ENCODE measurements at places on chromosomes 3 and 15.

GRCh38 chr15:69026355-69026754 lies 11.9 kb downstream of the NOX5 start:
- DNase-seq: no peak

GRCh38 chr15:62337934-62338333 lies 172.8 kb upstream of the C2CD4B start:
- no peak for DNase-seq

- DNase-seq: no peak
Observed at GRCh38 chr3:72345980-72346379, 502.3 kb downstream of the SHQ1 start.

DNA sequence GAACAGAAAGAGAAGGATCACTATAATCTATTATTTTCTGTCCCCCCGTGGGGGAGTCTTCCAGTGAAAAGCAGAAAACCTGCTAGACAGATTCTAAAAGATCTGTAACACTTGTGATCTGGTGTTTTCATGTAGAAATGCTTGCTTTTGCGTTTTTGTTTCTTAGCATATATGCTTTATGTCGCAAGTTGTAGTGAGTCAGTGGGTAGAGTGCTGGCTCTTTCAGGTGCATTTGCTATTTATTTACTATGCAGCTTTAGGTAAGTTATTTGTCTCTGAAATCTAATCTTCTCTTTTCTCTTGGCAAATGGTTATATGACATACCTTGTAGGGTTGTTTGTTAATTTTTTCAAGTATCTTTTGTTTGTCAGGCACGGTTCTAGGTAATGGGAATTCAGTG lies 9.4 kb downstream of the AKAP13 start:
- no peak for DNase-seq

DNA sequence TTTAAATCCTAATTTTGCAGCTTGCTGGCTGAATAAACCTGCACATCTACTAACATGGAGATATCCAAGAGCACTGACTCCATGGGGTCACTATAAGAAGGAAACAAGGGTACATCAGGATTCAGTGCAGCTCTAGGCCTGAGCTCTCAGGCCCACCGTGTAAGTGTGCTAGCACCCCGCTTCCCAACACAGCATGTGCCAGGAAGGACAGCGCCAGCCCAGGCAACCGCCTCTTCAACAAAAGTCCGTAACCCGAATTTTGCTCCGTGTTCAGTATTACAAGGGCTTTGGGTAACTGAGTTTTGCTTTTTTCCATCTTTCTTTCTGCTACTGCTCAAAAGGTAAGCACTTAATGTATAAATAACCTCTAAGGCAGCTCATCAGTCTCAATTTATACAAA lies 89.8 kb downstream of the LRIG1 start:
- DNase-seq: no peak

DNA sequence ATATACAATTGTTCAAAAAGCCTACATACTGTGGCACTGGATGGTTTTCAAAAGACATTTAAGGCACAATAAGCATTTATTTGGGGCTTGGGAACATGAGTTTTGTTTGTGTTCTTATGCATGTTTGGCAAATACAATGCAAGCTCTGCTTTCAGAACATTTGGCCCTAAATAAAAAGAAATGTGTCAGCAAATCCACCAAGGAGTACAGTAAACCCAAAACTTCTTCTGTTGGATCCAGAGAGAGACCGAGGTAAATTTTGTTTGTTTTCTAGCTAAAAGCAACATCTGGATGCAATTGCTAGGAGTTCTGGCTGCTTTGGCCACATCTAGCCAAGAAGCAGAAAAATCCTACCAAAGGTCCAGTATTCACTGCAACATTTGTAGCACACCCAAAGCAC lies 168.8 kb downstream of the DCLK3 start:
- no peak for DNase-seq

- DNase-seq: peak; percentile 86
Observed at GRCh38 chr15:93829115-93829870, 402.1 kb upstream of the MCTP2 start.

DNA sequence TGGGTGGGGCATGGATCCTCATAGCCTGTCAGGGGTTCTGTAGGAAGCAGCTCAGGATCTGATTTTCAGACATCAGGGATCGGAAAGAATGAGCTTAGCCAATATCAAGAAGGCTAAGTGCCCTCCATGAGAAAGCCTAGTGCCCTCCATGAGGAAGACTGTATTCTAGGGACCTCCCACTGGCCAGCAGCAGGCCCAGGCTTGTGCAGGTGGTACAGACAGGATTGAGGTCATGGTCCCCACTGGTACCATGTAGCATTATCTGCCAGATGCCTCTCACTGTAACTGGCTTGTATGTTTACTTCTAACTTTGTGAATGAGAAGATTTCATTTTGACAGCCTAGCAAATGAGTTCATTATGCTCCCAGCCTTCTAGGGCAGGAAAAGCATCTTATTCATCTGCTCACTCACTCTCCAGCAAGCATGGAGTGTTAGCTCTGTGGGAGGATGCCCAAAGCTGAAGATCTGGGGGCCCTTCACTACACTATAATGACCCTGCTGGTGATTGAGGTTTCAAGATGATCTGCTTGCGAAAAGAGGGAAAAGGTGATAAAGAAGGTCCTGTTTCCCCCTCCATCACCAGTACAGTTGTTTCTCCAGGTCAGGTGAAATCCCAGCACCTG lies 7.5 kb downstream of the EPHB1 start:
- DNase-seq: no peak

DNA sequence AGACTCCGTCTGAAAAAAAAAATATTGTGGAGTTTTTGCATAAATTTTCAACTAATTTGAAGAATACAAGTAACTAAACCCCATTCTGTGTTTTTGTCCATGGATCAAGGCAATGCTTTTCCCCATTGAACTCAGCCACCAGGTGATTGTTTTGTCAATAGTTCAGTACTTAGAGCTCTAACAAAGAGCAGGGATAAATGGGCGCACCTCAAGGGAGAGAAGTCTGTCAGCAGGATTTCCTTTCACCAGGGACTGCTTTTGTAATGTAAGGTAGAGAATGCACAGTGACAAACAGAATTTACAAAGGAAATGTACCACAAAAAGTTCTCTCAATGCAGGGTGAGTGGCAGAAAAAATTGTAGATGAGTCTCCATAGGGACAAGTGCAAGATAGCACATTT lies 10.8 kb upstream of the ATP13A5 start:
- no peak for DNase-seq

GRCh38 chr3:53773611-53774368 lies 72.4 kb downstream of the CHDH start:
- DNase-seq: peak; percentile 79

- DNase-seq: peak; percentile 90
Observed at GRCh38 chr3:98972155-98972554, 70.7 kb upstream of the DCBLD2 start.

GRCh38 chr15:62999923-63000561 lies 42.5 kb upstream of the TPM1 start:
- no peak for DNase-seq

DNA sequence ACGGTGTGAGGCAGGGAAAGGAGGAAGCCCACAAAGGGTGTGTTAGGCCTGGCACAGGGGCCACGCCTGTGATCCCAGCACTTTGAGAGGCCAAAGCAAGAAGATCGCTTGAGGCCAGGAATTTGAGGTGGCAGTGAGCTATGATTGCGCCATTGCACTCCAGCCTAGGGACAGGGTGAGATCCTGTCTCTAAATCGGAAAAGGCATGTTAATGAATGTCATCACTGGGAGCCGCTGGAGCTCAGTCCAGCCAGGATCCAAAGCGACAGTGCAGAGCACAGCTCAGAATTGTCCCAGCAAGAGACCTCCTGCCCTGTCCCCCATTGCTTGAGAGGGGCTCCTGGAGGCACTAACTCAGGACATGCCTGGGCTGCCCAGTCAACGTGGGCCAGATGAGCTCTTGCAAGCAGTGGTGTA lies 15.0 kb upstream of the FBLN2 start:
- no peak for DNase-seq

GRCh38 chr15:80932989-80933388 lies 56.6 kb downstream of the MESD start:
- no peak for DNase-seq

DNA sequence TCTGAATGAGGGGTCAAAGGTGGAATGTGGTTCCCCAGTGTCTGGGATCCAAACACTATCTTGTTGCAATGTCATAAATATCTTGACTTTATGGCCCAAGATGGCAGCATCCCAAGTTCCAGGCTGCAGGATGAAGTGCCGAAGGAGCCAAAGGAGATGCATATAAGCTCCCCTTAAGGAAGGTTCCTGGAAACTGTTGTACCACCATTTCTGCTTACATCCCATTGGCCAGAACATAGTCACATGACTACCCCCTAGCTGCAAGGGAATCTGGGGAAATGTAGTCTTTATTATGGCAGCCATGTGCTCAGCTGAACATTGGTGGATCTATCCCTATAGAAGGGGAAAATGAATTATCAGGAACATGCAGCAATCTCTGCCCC lies 54.3 kb downstream of the BDH1 start:
- no peak for DNase-seq

- DNase-seq: no peak
Observed at GRCh38 chr3:89300526-89300925, 193.1 kb downstream of the EPHA3 start.

DNA sequence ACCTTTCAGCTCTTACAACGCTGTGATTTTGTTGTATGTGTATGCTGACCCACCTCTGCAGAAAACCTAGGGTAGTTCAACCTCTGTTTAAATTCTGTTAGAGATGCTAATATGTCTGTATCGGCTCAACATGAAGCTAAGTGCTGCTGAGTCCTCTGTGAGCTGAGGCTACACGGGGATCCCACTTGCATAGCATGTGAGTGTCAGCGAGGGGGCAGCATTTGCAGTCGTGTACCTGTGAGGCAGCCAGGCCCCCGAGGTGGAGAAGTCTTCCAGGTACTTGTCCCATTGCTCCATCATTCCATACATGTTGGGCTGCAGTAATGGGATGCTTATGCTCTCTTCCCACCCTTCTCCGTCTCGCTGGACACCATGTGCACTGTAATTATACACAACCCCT lies 3.7 kb downstream of the MKRN2OS start:
- DNase-seq: no peak

DNA sequence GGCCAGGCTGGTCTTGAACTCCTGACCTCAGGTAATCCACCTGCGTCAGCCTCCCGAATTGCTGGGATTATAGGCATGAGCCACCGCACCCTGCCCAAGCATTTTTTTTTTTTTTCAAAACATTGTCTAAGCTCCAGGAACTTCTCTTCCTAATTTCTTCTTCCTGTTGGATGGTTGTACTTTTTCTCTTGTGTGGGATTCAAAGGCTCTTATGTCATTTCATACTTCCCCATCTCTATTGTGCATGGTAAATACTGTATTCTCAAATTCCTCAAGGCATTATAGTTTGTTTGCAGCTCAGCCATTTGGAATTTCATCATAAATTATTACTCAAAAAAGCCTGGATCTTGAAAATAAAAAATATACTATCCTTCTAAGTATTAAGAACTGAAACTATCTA lies 199.1 kb upstream of the GADL1 start:
- no peak for DNase-seq

GRCh38 chr3:153356908-153357307 lies 194.9 kb downstream of the RAP2B start:
- no peak for DNase-seq

GRCh38 chr15:67564021-67564967 lies 21.8 kb downstream of the MAP2K5 start:
- DNase-seq: no peak

DNA sequence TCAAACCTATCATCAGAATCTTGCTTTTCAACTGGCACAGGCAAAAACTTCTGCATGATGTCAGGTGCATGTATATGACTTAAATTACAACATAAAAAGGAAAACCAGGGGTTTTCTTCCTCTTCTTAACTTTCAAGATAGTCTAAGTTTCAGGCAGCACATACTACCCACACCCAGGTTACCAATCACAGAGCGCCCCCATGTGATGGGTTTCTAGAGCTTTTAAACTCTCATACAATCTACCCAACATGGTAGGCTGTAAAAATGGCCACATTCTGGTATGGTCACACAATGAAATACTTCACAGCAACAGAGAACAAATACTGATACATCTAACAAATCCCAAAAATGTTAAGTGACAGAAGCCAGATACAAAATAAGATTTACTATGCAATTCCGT lies 7.4 kb downstream of the MESD start:
- no peak for DNase-seq

DNA sequence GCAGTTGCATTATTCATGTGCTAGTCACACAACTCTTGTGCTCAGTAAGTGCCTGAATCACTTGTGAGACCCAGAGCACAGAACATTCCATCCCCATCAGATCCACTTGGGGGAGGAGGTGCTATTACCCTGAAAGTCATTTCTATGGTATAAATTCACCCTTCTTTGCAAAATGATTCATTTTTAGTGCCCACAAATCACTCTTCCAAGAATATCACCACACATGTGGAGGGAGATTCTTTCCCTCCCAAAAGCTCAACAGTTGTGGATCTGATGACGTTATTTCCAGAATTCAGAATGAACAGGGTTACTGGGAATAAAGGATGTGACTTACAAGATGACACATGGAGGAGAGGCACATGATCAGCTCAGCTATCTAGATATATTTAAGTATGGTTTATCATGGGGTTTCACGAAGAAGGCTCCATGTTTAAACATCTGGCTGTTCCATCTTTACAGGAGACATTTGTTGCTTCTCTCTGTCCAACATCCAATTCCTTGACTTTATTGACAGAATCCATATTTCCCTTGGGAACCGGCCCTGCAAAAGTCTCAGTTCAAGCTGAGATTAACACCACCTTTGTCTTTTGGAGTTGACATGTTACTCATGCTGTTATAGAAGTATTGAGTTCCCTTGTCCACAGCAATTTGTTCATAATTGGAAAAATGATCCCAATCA lies 214.2 kb upstream of the PROK2 start:
- peak; percentile 98 for DNase-seq

GRCh38 chr15:44668921-44669320 lies 5.5 kb upstream of the SPG11 start:
- DNase-seq: no peak

DNA sequence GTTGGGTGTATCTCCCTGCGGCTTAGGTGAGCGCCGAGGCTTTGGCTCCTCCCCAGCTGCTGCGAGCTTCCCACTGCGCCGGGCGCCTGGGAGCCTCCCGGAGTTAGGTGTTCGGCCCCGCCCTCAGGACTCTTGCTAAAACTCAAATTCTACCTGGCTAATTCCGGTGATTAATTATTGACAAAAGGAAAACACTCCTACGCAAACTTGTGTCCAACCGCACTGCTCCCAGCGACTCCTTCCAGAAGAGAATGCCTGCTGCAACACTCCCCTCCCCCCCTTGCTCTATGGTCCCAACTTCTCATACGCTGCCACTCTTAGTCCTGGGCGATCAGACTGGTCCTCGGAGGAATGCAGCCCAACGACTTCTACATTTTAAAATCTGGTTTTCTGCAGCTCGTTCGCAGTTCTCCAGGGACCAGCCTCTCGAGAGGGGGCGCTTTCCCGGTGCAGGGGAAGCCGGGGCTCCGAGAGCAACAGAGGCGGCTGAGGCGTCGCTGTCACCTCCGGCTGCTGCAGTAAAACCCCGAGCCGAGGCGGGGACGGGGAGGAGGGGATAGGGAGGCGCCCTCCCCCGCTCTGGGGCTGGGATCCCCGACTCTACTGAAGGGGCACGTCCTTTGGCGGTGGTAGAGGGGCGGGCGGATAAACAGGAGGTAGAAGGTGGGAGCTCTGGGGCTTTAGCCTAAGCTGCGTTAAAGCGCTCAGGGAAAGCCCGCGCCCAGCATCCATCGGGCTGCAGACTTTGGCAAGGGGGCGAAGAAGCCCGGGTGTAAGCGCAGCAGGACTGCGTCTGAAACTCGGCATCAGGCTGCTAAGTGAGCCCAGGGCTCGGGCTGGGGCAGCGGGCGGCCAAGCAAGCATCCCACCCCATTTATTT lies at the start of gene SPTSSB:
SPTSSB (minus strand) TSS at position 77 of the 880 bp plus-strand sequence. CDS start 25,194 bp downstream, outside the sequence.
- DNase-seq: no peak

- peak; percentile 24 for DNase-seq
Observed at GRCh38 chr3:181176601-181177000, 187.1 kb upstream of the DNAJC19 start.
